ENCODE measurements at places on chromosomes 6 and 20.
A peak's percentile ranks its signal among the peaks of the same experiment; 100 is the strongest.

DNA sequence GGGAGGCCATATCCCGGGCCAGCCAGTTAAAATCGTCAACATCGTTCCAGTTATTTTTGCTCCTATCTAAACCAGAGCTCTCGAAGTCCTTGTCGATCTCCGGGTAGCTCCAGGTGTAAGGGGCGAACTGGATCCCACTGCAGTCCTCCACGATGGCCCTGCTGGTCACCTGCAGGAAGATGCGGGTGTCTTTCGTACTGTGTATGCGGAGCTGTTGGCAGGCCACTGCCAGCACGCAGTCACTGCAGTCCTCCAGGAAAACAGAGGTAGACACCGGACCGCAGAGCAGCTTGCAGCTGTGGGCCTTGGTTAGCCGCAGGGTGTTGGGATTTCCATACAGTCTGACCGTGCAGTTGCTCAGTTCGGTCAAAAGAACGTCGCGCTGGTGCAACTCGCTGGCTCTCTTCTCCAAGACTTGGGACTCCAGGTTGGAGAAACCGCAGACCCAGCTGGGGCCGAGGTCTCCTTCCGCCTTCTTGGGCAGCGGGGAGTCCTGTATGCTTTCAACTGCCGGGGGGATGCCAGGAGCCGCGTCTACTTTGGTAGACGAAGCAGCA lies 742 bp downstream of the TBCC start:
- DNase-seq: no peak

- peak; percentile 72 for DNase-seq
These were observed 119.1 kb upstream of the ADGRF1 start for GRCh38 chr6:47161176-47161687.

DNA sequence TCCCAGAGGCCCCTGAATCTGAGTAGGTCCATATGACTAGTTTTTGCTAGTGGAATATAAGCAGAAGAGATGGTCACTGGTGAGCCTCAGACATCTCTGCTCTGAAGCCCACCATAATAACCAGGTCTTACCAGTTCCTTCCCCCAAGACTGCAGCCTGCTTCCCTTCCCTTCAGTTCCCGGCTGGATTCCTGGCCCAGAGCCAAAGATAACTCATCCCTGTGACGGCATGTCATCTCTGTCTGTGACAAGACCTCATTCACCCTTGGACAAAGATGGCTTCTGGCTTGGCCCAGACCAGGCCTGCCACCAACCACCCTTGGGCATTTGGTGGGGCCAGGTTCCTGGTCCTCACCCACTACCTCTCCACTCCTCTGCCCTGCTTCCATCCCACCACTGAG lies 145.5 kb upstream of the TOP1 start:
- DNase-seq: no peak

DNA sequence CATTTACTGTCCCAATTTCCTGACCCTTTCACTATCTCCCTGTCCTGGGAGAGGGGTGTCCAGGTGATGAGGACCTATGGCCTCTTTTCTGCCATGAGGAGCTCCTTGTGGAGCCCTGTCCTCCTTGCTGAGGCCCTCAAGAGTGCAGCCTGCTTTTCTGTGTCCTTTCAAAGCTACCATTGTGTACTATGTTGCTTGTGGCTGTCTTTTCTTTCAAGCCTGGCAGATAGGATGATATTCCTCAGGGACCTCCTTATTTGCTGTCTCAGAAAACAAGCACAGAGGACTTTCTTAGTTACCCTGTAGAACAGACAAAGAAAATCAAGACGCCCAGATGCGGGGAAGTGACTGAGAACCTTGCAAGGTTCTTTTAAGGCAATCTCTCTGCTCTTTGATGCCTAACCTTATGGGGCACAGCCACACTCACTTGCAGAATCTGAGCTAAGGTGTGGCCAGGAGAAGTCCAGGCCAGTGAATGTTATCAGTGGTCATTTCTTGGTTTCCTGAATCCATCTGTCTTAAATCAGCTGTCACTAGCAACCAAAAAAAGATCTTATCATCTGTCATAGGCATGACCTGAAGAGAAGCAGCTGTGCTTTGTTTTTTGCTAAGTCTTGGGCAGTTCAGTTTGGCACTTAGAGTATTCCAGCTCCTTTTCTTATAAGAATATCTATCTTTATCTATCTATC lies 17.2 kb downstream of the CARMIL1 start:
- DNase-seq: no peak

DNA sequence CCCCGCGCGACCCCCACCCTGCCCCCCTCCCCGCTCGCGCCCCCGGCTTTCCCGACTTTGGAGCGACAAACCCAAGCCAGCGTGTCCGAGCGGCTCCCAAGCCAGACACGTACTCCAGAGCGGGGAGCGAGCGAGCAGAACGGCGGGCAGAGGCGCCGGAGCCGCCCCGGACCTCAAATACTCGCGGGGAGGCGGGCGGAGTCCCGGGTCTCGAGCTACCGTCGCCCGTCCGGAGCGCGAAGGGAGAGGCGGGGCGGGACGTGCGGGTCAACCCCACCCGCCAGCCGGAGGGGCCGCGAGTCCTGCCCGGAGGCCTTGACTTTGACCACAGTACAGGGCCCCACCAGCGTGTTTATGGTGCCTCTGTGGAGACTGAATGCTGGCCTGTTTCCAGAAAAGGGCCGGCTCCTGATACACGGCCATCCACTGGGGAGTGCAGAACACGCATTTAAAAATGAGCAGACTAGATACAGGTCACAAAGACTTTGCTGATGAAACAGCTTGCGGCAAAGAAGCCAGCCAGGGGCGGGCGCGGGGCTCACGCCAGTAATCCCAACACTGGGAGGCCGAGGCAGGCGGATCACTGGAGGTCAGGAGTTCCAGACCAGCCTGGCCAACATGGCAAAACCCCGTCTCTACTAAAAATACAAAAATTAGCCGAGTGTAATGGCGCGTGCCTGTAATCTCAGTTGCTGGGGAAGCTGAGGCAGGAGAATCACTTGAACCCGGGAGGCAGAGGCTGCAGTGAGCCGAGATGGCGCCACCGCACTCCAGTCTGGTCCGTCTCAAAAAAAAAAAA lies at the start of gene SERPINB6:
Gene SERPINB6 (minus strand): TSS at position 148 of the 799 bp plus-strand sequence. CDS start 12,235 bp downstream, outside the sequence.
- no peak for DNase-seq

DNA sequence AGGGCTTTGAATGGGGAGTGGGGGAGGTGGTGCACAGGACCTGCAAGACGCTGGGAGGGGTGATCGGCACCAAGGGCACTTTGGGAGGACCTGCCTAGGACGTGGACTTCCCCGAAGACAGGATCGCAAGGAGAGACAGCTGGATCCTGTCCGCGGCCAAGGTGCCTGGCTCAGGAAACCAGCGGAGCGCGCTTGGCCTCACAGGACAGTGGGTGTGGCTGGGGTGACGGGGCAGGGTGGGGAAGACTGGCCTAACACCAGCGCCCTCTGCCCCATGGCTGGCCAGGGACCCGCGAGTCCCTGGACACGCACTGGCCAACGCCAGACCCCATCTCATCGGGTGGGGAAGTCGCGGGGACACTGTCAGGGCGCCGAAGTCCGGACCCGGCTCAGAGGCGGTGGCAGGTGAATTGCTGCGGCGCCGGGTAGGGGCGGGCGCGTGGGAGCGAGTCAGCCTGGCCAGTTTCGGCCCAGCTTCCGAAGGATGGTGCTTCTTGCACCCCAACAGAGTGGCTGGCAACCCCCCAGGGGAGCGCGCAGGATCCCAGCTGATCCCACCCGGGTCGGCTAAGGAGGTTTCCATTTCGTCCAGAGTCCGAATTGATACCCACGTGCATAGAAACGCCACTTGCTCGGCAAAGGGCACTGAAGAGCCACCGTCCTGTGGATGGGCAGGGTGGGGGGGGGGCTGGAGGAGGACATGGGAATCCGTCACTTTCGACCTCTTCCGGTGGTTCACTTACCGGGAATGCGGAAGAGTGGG lies 785 bp upstream of the THBD start:
- no peak for DNase-seq

GRCh38 chr6:52389626-52390360 lies 27.8 kb downstream of the PAQR8 start:
- peak; percentile 59 for DNase-seq

DNA sequence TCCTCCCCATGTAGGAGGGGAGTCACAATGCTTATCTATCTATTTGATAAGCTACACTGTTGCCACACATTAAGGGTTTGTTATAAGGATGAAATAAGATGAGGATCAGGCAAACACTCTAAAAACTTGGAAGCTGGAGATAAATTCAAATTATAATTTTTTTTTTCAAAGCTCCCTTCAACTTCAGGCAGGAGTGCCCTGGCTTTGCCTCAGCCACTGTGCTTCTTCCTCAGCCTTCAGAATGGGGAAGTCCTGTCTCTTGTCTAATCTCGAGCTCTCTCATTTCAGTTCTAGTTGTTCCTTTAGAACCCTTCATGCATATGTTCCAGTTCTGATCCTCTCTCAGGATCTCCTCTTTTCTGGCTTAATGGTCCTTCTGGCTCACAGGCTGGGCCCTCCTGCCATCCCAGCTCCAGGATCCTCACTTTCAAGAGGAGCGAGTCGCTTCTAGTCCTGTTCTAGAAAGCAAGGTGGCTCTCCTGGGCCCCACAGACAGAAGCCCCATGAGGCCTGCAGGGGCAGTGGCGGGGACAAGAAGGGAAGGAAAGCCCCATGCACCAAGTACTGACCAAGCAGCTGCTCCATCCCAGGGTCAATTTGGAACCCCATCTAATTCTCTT lies 164.3 kb downstream of the VEGFA start:
- no peak for DNase-seq

- no peak for DNase-seq
These were observed 4.1 kb downstream of the DNAJC5 start for GRCh38 chr20:63898882-63899558.

- DNase-seq: no peak
These were observed 89.4 kb upstream of the ISM1 start for GRCh38 chr20:13131688-13132087.

GRCh38 chr6:5337573-5337972 lies 76.3 kb downstream of the FARS2 start:
- no peak for DNase-seq

DNA sequence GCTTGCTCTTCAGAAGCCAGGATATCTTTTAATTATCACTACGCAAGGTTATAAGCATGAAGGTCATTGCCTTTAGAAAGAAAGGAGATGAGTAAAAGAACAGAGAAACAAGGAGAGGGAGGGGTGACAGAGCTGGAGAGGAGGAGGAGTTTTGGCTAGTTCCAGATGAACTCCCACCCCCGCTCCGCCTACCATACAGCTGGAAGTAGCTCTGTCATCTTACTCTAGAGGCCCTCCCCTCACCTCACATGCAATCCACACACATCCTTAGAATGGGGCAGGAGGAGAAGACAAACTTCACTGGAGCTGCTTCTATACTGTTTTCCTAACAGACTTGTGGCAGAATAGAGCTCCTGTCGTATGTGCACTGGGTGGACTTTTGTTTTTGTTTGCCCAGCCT lies 144.7 kb downstream of the SCML4 start:
- no peak for DNase-seq
